ENCODE measurements at places on chromosomes 13 and 19.

DNA sequence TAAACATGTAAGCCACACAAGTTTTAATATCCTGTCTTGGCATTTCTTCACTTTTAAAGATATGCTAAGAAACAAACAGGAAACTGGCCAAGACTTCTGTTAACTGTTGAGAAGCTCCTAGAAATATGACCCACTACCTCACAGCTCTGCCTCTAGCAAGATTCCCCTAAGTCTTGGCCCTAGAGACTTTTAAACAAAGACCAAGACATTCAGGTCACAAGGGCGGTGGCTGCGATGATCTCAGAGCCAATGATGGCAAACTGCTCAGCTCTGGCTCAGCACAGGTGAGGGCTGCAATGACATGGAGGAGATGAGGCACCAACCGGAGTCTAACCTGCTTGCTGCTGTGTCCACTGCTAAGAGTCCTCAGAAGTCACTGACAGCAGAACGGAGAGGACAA lies 114.8 kb downstream of the SUCLA2 start:
- DNase-seq: no peak

GRCh38 chr19:2719920-2720776 lies 1.0 kb downstream of the DIRAS1 start:
- DNase-seq: no peak

- DNase-seq: no peak
Observed at GRCh38 chr13:36069881-36070366, 61.3 kb downstream of the DCLK1 start.

GRCh38 chr13:42735010-42735409 lies 46.4 kb upstream of the FAM216B start:
- no peak for DNase-seq

GRCh38 chr13:37406031-37406430 lies 192.5 kb downstream of the POSTN start:
- DNase-seq: no peak

GRCh38 chr19:12774588-12775555 lies at the start of gene HOOK2:
Gene HOOK2, minus strand, starts transcription at chr19:12775552. Its CDS starts 103 bp downstream, at chr19:12775449.
- DNase-seq: no peak

DNA sequence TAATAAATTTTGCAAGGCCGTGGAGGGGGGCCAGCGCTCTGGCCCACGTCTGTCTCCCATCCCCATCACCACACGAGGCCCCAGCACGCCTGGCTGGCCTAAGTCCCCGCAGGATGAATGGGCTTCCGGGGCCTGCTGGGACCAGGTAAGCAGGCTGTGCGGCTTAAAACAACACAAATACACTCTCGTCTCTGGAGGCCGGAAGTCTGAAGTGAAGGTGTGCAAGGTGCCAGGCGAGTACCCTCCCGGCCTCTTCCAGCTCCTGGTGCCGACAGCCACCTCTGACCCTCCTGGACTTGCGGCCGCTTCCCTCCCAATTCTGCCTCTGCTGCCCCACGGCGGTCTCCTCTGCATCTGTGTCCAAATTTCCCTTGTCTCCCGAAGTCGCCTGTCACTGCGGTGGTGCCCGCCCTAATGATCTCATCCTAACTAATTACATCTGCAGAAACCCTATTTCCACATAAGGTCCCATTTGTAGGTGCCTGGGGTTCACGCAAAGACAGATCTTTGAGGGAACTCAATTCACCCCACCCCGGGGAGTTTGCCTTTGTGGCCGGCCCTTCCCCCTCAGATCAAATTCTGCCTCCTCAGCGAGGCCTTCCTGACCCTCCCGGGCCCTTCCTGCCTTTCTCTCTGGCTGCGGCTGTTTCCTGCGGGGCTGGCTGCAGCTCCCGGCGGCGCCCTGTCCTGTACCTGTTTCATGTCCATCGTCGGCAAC lies 8.1 kb upstream of the PTBP1 start:
- DNase-seq: no peak

Measured in amygdala (tissue), 56 donors.